SK-MEL-5 (cell line): ENCODE measurements at places on chromosomes 6 and 20.
A peak's percentile ranks its signal among the peaks of the same experiment; 100 is the strongest.

- DNase-seq: no peak
Observed at GRCh38 chr6:13175759-13176158, 152.6 kb downstream of the TBC1D7 start.

DNA sequence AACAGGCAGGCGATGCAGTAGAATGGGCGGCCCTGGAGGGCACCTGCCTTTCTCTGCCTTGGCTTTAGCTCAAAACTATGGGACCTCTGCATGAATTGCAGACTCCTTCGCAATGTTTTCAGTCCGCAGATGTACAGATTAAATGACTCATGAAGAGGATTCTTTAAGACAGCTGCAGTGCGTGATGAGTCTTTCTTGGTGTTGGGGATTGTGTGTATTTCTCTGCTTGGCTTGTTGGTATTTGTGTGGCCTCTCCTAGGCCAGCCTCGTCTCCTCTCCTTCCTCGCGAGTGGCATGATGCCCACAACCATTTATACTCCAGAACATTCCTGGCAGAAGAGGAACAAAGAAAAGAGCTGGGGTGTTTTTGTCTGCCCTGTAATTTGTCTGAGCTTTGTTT is 110.6 kb downstream of the SYNDIG1 start:
- DNase-seq: no peak

- no peak for DNase-seq
Observed at GRCh38 chr6:38234934-38235682, 404.6 kb downstream of the BTBD9 start.

DNA sequence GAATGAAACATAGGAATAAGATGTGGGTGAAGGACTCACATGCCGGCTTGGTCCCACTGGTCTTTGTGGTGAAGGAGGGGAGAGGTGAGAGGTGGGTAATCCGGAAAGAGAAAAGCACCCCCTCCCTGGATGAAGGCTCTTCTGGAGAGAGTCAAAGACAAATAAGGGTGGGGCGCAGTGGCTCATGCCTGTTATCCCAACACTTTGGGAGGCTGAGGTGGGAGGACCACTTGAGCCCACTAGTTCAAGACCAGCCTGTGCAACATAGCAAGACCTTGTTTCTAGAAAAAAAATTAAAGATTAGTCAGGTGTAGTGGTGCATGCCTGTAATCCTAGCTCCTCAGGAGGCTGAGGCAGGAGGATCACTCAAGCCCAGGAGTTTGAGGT is 3.1 kb downstream of the LTB start:
- no peak for DNase-seq

DNA sequence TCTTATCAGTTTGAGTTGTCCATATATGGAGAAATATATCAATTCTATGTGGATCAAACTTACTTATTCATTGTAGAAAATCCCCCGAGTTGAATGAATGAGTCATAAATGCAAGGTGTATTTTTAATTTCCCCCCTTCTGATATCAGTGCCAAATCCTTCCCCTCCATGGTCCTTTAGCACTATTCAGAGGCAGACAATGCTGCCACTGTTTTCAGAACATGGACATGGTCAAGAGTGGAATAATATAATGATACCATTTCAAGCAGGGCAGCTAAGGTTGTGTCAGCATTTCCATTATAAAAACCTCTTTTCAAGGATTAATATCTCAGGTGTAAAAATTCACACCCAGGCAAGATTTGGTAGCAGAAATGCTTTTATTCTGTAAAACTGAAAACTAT is 244.0 kb downstream of the FOXC1 start:
- peak; percentile 74 for DNase-seq

- peak; percentile 51 for DNase-seq
Observed at GRCh38 chr6:13272131-13273046, 55.9 kb downstream of the TBC1D7 start.

DNA sequence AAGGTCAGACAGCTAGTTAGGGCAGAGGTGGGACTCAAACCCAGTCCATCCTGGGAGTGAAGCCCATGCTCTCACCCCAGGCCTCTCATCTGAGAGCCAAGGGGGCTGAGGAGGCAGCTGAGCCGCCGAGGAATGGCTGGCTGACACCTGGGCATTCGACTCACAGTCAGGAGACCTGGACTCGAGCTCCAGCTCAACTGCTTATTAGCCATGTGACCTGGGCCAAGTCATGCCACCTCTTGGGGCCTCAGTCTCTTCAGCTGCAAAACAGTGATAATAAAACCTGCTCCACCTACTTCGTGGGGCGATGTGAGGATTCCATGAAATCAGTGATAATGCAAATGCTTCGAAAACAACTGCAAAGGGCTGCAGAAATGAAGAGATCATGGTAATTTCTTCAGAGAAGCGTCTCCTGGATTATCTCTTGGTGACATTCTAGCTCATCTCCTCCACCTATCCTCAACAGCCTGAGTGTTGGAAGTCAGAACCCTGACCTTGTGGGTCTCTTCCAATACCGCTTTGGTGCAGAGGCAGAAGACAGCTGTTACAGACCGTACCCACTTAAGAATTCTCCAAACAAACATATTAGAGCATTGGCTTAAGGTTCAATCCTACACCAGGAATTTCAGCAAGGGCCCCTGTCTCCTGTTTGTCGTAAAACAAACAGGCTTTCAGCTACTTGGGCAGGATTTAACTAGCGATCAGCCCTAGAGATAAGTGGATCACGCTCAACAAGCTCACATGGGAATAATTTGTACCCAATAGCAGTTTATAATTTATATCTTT is 60.0 kb upstream of the PIM1 start:
- peak; percentile 34 for DNase-seq

GRCh38 chr6:125220712-125221111 is 67.1 kb downstream of the TPD52L1 start:
- peak; percentile 75 for DNase-seq

DNA sequence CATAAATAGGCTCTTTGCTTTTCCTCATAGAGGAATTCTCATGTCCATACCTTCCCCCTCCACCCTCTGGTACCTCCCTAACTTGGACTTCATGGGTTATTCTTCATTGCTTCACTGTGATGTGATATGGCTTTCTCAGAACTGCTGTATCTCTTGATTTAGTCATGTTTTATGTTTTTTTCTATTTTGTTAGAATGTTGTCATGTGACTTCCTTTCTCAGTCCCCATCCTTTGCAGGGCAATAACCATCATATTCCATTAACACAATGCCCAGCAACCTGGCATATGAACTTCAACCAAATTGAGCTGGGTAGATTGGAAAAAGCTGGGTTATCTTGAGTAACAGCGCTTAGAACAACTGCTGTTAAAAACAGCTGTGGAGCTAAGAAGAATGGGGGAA is 190.9 kb upstream of the PRSS16 start:
- no peak for DNase-seq

DNA sequence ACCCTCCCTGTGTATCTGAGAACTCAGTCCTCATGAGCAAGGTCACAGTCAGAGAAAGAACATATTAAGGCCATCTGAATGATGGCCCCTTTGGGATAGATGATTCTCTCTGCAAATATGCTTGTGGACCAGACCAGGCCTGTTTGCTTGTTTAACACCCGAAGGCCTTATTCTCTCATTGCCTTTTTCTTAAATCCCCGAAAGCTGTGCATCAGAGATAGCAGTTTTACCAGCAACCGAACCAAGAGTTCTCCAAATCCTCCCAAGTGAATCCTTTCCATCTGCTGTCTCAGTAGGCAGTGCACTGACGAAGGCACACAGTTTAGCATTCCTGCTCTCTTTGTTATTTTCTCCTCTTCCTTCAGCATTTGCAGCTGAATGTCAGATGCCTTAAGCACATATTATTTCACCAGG is 79.8 kb downstream of the TRMT6 start:
- DNase-seq: no peak
